ENCODE measurements at places on chromosomes 13 and 19. TPM values are rescaled to one million over a fixed set of nuclear protein-coding genes. Genes with fewer than 3 reads are reported as not detected.

The SIGLEC5 gene
- total RNA-seq: not detected

The HIF3A gene
- 12.0 TPM for total RNA-seq

- no peaks in the 10 kb centered on the region for H3K4me1 ChIP-seq
- no peak overlapping the region for H3K4me3 ChIP-seq
- DNase-seq: no peak
- no peaks in the 10 kb centered on the region for H3K36me3 ChIP-seq
- no peak overlapping the region for H3K27ac ChIP-seq
- no peaks in the 10 kb centered on the region for H3K27me3 ChIP-seq
These were observed 6.4 kb upstream of the GNA11 start for GRCh38 chr19:3087769-3088168.

GRCh38 chr13:39875111-39875987 is 219.9 kb downstream of the COG6 start:
- no peak overlapping the region for H3K27ac ChIP-seq
- H3K27me3 ChIP-seq: no peaks in the 10 kb centered on the region
- no peak overlapping the region for H3K4me3 ChIP-seq
- no peaks in the 10 kb centered on the region for H3K36me3 ChIP-seq
- no peaks in the 10 kb centered on the region for H3K4me1 ChIP-seq

GRCh38 chr13:33349986-33350826 is 64.7 kb upstream of the STARD13 start:
- peak overlapping the region; percentile 81 for H3K4me3 ChIP-seq
- H3K4me1 ChIP-seq: peaks cover 23% of the 10 kb centered on the region
- H3K27ac ChIP-seq: peak overlapping the region; percentile 60
- no peaks in the 10 kb centered on the region for H3K27me3 ChIP-seq
- no peaks in the 10 kb centered on the region for H3K36me3 ChIP-seq
- peak; percentile 47 for DNase-seq

GRCh38 chr13:41075034-41075433 is 13.7 kb downstream of the WBP4 start:
- no peaks in the 10 kb centered on the region for H3K4me1 ChIP-seq
- no peaks in the 10 kb centered on the region for H3K27me3 ChIP-seq
- no peak overlapping the region for H3K4me3 ChIP-seq
- no peak overlapping the region for H3K27ac ChIP-seq
- DNase-seq: no peak

- H3K36me3 ChIP-seq: peaks cover 7% of the 10 kb centered on the region
- no peaks in the 10 kb centered on the region for H3K27me3 ChIP-seq
- no peak overlapping the region for H3K27ac ChIP-seq
- no peak overlapping the region for H3K4me3 ChIP-seq
- DNase-seq: no peak
- H3K4me1 ChIP-seq: no peaks in the 10 kb centered on the region
These were observed 24.1 kb downstream of the NKPD1 start for GRCh38 chr19:45136507-45137178.

DNA sequence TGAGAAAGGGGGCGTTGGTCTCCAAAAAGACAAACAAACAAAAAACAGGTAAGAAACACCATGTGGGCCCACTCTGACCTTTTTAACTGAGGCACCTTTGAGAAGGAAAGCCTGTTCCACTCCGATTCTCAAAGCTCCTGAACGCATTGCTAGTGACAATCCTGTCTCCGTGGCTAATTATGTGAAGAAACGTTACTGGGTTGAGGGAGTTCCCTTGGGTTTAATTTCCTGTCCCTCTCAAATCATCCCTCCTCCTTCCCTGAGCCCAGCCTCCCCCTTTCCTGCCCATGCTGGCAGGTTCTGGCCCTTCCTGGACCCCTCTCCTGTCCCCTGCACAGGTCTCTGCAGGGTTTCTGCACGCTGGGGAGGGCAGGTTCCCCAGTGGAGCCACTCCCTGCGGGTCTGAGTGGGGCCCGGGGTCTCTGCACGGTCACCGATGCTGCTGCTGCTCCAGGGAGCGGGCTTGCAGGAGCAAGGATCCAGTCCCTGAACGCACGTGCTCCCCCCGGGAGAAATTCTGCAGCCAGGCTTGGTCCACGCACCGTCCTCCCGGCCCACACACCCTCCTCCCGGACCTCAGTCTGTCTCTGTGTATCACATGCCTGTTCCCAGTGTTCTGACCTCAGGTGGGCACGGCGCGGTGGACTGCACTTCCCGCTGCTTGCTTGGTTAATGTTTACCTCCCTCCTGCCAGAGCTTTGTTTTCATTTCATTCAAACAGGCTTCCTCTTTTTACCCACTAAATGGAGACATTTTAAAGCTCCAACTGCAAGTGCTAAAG is 76.4 kb upstream of the MCF2L start:
- no peaks in the 10 kb centered on the region for H3K36me3 ChIP-seq
- peaks cover 12% of the 10 kb centered on the region for H3K4me1 ChIP-seq
- DNase-seq: no peak
- no peak overlapping the region for H3K27ac ChIP-seq

DNA sequence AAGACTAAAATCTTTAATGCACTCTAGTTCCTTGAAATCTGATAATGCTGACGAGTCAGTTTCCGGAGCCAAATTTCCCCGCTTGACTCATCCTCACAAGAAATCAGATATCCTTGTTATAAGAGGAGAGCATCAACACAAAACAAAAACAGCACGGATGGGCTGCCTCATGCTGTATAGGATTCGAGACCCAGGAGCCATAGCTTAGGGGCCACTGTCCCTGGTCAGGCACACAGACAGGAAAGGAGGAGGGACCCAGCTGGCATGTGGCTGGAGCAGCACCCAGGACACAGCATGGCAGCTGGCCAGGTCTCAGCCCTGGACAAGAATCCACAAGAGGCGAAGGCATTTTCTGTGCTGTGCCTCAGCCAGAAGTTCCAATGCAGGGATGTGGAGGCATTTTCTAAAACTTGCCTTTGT is 110.2 kb upstream of the SPATA13 start:
- no peak overlapping the region for H3K27ac ChIP-seq
- H3K27me3 ChIP-seq: no peaks in the 10 kb centered on the region
- H3K4me1 ChIP-seq: peaks cover 3% of the 10 kb centered on the region
- no peak for DNase-seq
- H3K36me3 ChIP-seq: no peaks in the 10 kb centered on the region
- H3K4me3 ChIP-seq: no peak overlapping the region
